ENCODE measurements at places on chromosomes 4 and X.

- no peak for DNase-seq
These were observed 43.3 kb downstream of the REPS2 start for GRCh38 chrX:16989750-16990149.

DNA sequence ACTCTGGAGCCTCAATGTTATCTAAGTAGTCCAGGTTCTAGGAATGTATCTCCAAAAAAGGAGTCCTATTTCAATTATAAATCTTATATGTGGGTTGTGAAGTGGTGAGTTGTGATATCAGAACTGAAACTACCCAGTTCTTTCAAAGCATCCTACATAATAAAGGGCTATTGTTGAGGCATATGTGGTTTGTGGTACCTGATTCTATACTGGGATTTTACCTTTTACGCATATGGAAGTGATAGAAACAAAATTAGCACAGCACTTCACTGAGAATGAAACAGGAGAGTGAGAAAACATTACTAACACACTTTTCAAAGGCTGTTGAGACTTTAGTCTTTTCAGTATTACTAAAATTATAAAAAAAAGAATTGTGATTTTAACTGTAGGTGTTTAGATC, 417.7 kb upstream of the GALNT7 start:
- DNase-seq = peak; percentile 29

DNA sequence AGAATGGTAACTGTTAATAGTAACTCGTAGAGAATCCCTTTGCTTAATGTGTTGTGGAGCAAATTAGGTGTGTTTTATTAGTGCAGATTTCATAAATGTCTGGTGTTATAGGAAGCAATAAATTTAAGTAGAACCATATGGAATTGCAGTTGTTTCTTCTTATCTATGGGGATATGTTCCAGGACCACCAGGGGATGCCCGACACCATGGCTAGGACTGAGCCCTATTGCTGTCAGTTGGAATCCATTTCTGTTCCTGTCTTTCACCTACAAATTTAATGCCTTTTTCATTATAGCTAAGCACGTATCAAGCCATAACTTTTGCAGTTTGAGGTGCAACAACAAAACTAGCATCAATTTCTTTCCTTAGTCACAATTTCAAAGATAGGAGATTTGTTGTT, 72.5 kb downstream of the DDIT4L start:
- no peak for DNase-seq

- no peak for DNase-seq
These were observed 45.1 kb downstream of the STX18 start for GRCh38 chr4:4496592-4497372.

GRCh38 chr4:152028131-152028530, 267.3 kb upstream of the GATB start:
- DNase-seq = no peak

DNA sequence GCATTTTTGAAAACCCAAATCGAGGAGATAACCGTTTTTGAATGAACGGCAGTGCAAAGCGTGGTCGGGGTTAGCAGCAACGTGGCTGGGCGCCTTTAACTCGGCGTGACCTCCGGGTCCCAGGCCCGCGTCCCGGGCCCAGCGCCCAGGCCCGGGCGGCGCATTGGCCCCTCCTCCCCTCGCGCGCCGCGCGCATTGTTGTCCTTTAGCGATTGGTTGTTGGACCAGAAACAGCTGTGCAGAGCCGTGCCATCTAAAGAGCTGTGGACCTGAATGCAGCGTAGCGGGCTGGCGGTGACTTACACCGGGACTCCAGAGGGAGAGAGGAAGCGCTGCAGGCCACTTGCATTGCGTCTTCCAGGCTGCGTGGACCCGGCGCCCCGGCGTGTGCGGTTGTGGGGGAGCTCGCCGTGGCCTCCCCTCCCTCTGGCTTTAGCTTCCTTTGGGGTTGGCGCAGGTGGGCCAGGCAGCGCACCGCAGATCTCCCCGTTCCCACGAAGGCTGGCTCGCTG, at the start of gene STOX2:
STOX2 (plus strand) TSS at position 227 of the 512 bp plus-strand sequence. CDS start 1,484 bp downstream, outside the sequence.
- DNase-seq = peak; percentile 22

- no peak for DNase-seq
These were observed 400 bp upstream of the PAQR3 start for GRCh38 chr4:78939667-78940008.

GRCh38 chr4:128287141-128287870, at the start of gene PGRMC2:
TSS of gene PGRMC2 (minus strand) at chr4:128287813. CDS start at chr4:128287790, 23 bp downstream.
- peak; percentile 17 for DNase-seq

DNA sequence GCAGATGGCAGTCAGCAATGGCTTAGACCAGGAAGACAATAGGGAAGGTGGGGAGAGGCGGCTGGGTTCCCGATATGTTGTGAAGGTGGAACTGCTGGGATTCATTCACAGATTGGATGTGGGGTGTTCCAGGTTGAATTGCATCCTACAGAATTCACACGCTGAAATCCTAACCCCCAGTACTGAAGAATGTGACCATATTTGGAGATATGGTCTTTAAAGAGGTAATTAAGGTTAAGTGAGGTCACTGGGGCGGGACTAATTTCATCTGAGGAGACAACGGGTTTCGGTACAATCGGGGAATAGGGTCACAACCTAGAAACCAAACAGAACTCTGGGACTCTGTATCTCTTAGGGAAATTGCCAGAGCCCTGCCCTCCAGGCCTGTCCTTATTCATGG, 5.3 kb upstream of the CHRNA9 start:
- DNase-seq = no peak

DNA sequence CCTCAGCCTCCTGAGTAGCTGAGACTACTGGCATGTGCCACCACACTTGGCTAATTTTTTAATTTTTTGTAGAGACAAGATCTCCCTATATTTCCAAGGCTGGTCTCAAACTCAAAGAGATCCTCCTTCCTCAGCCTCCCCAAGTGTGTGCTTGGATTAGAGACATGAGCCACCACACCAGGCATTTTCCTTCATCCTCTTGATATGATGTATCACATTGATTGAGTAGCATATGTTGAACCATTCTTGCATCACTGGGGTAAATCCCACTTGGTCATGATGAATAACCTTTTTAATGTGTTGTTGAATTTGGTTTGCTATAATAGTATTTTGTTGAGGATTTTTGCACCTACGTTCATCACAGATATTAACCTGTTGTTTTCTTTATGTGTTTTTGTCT, 24.2 kb upstream of the PPM1K start:
- no peak for DNase-seq

DNA sequence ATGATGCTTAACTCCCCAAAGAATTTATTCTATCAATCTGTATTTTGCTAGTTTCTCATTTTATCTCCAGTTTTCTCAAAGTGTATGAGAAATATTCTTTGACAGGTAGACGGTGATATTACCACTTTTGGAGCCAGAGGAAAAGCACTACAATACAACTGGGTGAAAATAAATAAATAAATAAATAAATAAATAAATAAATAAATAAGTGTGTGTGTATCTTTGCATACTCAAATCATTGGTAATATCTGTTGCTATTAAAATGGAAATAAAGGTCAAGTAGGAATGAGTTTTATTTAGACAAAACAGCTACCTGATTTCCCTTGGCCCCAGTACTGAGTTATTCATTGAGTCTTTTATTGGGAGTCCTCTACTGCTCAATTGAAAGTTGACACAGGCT, 114.3 kb downstream of the RBMX2 start:
- DNase-seq = no peak

- DNase-seq = no peak
These were observed 394.6 kb upstream of the FGF13 start for GRCh38 chrX:139106069-139106468.

DNA sequence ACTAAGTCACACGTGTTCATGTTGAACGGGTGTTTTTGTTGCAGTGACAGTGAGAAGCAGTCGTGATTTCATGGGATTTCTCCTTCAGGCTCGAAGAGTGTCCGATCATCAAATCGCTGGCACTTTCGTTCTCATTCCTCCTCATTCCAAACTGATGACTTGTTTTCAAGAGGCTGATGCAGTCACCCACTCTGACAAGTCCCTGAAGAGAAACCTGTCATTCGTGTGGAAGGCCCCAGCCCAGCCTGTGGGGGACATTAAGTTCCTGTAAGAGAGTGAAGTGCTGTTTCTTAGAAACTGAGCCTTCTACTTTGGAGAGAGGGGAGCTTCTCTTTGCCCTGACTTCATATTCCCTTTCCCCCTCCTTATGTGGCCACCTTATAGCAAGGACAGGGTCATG, 8.0 kb downstream of the REELD1 start:
- no peak for DNase-seq

DNA sequence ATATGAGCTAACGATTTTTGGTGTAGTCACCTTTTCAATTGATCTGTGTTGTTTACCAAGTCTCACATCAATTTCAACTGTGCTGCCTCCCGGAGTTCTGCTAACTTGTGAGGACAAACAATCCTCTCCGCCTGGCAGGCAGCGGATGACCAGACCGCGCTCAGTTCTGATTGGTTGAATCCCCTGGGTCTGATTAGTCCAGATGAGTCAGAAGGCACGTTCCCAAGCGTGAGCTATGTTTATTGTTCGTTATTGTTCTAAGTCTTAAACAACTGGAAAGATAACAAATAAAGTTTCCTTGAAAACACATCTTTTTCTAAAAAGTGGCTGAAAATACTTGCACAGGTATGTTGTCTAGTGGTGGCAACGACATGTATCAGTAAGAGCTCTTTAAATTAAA, 37.9 kb upstream of the TRPC3 start:
- no peak for DNase-seq

DNA sequence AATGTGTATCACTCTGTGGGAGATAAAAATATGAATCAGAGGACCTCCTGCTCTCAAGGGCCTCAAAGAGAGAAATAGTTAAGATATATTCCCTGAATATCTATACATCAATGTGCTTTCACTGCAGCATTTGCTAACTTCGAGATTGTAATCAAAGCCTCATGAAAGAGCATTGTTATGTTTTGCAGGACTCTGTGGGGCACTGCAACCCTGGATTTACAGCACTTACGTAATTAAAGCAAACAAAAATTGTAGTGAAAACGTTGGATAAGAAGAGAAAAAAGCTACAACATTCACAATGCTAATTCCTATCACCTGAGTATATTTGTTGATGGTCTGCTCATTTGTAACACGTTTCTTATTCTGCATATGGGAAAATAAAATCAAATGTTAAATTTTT, 48.0 kb downstream of the ETNPPL start:
- no peak for DNase-seq

- no peak for DNase-seq
These were observed 66.1 kb downstream of the SNX25 start for GRCh38 chr4:185275501-185275900.

DNA sequence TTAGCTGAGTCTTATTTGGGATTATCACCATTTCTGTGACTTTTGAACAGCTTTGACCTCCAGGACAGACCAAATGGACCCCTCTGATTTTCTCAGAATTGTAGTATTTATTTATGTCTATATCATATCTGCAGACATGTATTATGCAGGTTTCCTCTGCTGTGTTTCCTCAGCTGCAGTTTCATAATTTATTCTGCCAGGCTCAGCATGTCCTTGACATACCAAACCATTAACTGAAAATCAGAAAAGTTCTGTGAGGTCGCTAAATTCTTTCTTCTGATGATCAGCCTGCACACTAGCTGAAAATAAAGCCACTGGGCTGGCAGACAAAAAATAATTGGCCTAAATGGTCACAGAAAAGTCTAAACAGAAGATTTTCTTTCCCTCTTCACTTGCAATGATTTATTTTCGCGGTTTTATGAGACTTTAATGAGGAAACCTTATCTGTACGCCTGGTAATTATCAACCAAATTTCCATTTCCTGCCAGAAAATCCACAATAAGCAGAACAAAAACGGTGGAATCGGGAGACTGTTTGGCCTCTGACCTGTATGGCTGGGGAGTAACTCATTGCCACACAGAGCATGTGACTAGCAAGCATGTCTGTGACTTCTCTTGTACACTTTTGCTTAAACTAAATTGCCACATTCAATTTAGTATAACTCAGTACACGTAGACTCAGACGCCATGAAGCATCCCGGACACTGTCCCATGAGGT, 150.9 kb downstream of the ENPP6 start:
- DNase-seq = no peak

GRCh38 chrX:110519906-110520452, 161.3 kb downstream of the RTL9 start:
- DNase-seq = no peak

- no peak for DNase-seq
These were observed 88.5 kb downstream of the PAPSS1 start for GRCh38 chr4:107631560-107631959.

- DNase-seq = no peak
These were observed 109.6 kb upstream of the NDP start for GRCh38 chrX:44082829-44083228.

DNA sequence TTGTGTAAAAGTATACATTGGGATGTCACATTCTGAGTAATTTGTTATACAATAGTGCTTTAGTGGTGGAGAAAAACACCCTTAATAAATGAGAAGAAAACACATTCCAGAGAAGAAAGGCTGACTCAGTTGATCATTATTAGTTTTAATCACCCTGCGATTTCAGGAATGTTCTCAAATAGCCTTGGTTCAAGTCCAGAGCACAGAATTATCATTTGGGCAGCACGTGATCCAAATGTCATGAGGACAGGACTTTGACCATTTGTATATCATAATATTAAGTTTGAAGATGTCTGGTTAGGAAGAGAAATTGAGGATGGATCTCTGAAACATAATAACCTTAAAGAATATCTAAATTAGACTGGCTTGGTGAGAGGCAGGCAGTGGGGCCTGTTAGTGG, 1434.3 kb upstream of the TENM3 start:
- DNase-seq = no peak

DNA sequence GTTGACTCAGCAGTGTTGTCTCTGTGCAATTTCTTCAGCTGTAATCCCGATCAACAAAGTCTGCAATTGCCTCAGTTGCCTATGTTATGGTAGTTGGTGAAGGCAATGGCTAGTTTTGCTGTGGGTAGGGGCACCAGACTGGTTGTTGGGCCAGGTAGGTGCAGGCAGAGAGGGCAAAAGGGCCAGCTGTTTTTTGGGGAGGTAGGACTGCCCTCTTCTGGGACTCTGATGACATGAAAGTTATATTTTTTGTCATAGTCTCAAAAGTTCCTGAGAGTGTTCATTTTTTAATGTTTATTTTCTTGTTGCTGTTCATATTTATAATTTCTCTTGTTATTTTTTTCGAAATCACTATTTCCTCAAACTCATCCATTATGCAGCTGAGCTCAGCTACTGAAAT, 25.1 kb downstream of the DCAF12L2 start:
- DNase-seq = no peak

Data from activated CD4-positive, alpha-beta T cell treated with anti-CD3 and anti-CD28 coated beads, Interleukin-2, Interleukin-4, amounts not matched to agents 100 ng/mL and 50 ng/mL, durations not matched to agents 16 hours and 8 hours (primary cell).